Transverse colon (tissue), 4 donors: ENCODE measurements at places on chromosomes 5 and 9. TPM values are rescaled to one million over a fixed set of nuclear protein-coding genes. Genes with fewer than 3 reads are reported as not detected.
A peak's percentile ranks its signal among the peaks of the same experiment; 100 is the strongest.

GRCh38 chr9:83410701-83411100 is 127.5 kb downstream of the FRMD3 start:
- DNase-seq, result no peak

Gene PPP3R2
- total RNA-seq, result not detected

Gene FGF18
- total RNA-seq, result 0.32 TPM

- DNase-seq, result no peak
Measured at GRCh38 chr9:93712896-93713295, 136.5 kb downstream of the PHF2 start.

DNA sequence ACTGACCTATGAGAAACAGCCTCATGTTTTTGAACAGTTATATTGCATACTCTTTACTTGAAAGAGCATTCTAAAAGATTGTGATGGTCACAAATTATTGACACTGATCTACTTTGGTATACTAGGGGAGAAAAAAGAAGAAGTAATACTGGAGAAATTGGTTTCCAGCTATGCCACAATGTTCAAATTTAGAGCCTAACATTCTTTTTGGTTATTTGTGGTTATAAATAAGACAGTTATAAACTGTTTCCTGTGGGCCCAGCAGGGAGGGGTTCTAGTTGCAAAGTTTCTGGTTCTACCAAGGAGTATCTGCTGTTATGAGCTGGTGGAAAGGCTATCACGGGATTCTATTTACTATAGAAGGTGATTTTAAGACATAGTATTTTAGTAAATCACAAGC is 4.8 kb downstream of the CWC27 start:
- DNase-seq, result no peak

- DNase-seq, result peak; percentile 20
Measured at GRCh38 chr5:176994460-176995121, 12.0 kb downstream of the UIMC1 start.

GRCh38 chr9:97673922-97674321 is 23.2 kb downstream of the XPA start:
- DNase-seq, result no peak

Gene CAVIN4
- not detected for total RNA-seq

DNA sequence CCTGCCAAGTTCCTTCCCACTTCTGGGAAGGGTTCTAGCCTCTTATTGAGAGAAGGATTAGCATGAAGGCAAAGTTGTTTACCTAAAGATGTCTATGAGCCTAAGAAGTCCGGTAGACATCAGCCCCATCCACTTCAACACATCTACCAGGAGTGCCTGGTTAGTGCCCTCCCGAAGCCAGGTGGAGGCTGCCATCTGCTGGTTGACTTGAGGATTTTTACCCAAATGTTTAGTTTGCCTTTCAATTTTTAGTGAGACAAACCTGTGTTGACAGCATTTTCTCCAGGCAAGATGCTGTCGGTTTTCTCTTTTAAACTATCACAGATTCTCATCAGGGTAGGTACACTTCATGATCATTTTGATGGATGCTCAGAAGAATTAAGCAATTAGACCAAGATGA is 83.6 kb upstream of the TNFSF8 start:
- DNase-seq, result peak; percentile 76

Gene CTNND2
- 2.1 TPM for total RNA-seq

DNA sequence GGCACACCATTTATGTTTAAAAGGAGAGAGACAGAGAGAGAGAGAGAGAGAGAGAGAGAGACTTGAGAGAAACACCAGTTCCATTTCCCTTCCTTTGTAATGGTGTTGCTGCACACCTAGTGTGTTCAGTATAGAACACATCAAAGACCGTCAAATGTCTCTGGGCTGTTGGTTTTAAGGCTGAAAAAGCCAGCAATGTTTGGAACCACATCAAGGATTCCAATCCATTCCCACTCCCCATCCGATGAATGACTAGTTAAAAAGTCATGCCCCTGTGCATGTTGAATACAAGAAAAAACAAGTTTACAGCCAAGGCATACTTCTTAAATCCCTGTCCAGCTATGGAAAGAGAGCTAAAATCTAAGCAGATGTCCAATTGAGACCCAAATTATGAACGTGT is 83.0 kb upstream of the IFNE start:
- no peak for DNase-seq

DNA sequence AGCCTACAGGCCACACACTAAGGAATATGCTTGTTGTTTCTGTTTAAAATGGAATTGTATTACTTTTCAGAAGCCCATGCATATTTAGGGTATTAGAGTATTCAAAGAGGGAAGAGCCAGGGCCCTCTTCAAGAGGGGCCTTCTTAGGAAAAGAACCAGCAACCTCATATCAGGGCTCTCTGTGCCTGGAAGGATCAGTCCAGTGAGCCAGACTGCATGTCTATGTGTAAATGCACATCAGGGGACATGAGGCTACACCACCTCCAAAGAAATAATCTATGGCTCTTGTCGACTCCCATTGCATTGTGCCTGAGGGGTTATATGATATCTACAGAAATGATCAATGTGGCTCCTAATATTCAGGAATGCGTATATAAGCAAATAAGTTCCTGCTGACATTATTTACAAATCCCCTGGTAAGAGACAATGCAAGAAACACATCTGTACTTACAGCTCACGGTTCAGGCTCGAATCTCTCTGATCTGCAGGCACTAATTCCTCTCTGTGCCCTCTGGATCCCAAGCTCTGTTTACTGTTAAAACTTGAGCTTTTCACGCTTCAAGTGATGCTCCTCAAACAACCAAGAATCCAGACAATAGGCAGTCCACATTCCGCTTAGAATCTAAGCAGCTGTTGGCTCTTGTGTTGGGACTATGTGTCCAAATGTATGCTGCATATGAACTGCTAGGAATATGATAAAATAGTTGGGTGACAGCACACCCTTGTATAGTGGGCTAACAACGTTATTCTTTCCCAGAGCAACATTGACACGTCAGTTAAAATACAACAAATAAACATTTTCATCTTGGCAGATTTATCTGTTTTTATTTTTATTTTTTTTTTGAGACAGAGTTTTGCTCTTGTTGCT is 150.2 kb upstream of the KLF9 start:
- no peak for DNase-seq

DNA sequence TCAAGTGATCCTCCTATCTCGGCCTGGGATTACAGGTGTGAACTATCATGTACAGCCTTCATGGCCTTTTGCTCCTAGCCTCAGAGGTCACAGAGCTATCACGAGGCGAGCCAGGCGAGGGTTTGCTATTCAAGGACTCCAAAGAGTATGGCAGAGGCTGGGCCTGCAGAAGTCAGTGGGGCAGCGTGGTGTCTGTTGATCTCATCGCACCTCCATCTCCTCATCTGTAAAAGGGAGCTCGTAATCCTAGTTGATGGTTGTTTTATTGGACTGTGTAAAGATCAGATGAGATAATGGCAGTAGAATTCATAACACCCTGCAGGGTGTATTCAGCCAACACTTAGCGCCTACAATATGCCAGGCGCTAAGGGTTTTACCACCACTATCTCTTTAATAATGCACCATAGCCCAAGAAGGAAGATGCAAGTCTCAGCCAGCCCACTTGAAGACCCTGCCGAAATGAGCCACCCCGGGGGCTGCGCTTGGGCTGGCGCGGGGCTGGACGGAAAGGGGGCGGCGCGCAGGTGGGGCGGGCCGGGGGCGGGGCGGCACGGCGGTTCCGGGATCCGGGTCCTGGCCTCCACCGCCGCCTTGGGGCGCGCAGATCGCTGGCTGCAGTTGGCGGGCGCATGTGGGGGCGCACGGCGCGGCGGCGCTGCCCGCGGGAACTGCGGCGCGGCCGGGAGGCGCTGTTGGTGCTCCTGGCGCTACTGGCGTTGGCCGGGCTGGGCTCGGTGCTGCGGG is at the start of gene GALNT12:
TSS of gene GALNT12 (plus strand) at position 601 of the 744 bp plus-strand sequence. CDS start at position 630, 29 bp downstream.
- DNase-seq, result peak; percentile 74

GRCh38 chr9:134725605-134725940 is 84.0 kb downstream of the COL5A1 start:
- DNase-seq, result no peak

DNA sequence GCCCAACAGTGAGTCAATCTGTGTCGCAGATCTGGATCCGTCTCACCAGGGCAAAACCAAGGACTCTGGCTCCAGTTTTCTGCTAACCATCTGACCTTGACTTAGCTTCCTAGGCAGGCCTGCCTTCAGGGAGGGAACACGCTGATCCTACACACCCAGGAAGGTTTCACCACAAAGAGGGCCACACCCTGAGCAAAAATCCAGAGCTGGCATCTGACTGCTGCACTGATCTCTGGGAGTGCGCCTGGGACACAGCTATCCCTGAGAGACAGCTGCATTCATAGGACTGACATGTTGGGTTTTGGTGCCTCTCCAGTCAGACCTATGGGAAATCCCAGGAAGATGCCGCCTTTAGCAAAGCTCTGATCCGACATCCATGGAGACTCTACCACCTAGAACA is 47.5 kb downstream of the CDK5RAP2 start:
- peak; percentile 63 for DNase-seq

DNA sequence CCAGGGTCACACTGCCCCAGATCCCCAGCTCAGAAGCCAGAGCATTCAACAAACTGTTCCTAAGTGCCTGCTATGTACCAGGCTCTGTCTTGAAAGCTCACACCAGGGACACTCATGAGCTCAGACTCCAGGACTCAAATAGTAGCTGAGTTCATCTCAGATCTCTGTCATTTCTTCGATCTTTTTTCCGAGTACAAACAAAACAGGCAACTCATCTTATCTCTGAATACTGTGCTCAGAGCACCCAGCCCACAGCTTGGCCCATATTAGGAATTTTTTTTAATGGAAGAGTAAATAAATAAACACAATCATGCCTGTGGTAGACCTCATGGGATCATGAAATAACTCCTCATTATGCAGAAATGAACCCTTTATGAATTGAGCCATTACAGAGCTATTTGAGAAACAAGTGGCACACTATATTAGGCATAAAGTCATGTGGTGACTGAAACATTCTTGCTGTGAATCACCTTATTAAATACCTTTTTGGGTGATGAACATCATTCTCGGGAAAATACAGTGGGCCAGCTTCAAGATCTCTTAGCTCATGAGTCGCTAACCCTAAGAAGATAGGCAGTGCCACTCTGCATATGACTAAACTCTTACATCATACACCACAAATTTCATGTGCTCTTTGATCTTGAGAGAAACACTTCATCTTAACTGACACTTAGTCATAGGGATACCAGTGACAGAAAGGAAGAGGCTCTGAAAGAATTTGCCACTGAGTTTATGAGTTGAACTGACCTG is 9.9 kb downstream of the SH3RF2 start:
- DNase-seq, result no peak

DNA sequence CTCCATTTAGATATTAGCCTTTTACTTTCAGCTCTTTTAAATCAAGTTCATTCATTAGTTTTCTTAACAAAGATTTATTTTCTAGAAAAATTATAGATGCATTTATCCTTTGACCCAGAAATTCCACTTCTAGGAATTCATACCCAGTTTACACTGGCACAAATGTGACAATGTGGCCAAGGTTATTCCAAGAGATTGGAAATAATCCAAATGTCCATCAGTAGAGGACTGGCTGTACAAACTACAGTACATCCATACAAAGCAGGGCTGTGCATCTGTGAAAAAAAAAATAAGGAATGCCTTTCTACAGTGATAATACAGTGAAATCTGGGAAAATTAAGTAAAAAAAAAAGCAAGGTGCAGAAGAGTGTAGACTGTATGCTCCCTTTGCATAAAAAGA is 149.2 kb downstream of the GABBR2 start:
- no peak for DNase-seq

DNA sequence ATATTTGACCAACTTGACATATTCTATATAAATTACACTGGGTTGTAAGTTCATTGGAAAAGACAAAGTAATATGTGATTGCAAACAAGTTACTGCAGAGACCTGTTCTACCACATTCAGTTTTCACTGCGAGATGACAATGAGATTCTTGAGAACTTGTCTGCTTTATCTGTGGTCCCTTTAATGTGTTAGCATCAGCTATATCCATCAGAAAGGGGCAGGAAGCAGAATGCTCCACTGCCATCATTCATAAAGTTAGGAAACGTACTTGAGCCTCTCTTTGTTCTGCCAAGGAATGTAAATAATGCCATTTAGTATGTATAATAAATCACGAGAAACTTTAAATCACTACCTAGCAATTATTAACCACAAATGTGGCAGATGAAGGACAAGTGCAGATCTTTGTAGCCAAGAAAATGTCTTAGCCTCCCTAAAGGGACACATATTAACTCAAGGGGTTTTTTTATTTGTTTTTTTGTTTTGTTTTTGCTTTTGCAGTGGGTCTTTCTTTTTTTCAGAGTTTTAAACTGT is 59.4 kb downstream of the GIN1 start:
- no peak for DNase-seq

- no peak for DNase-seq
Measured at GRCh38 chr5:35487233-35488025, 130.2 kb upstream of the SPEF2 start.

DNA sequence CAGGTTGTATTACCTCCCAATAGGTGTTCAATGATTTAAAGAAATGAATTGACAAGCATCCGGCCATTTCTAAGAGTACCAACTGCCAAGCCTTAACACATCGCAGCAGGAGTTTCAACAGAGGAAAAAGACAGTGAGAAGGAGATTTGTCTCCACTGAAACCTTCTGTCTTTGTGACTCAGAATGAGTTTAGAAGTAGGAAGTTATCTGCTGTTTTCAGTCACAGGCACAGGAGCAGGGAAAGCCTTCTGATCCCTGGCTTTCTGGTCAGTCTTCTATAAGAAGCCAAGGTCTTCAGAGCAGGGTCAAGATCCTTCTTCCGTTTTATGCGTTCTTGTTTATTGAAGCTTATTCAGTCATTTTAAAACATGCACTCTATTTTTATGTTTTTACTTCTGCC is 390.7 kb upstream of the PCSK5 start:
- DNase-seq, result no peak

Gene PTPRD
- 43.0 TPM for total RNA-seq

Gene KCNV2
- not detected for total RNA-seq

DNA sequence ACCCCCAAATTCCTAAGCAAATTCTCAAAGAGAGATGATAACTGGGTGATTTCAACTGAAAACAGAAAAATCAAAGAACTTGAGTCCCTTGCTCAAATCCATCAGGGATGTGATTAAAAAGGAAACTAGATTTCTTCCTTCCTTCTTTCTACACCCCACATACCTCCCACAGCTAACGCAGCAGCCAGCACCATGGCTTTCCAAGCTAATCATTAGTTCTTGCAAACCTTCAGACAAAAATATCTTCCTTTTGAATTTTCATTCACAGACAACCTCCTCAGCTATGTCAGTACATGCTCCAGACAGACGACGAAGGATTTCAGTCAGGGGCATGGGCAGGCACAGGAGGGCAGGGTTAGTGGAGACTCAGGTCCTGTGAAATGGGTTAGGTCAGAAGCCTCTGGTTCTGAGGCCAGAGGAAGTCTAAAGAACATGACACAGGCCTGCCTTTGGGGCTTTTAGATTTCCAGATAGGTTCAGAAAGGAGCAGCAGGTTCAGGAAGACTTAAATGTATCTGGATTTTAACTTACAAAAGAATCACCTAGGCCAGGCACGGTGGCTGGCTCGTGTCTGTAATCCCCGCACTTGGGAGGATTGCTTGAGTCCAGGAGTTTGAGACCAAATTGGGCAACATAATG is 173.7 kb upstream of the NFIB start:
- no peak for DNase-seq

Gene ALDH1A1
- 76.3 TPM for total RNA-seq
